ENCODE measurements at places on chromosomes 13 and 19. TPM values are rescaled to one million over a fixed set of nuclear protein-coding genes. Genes with fewer than 3 reads are reported as not detected.

PLA2G4C gene
- polyA plus RNA-seq = 13.5 TPM

MAST1 gene
- polyA plus RNA-seq = 1.1 TPM

PGLYRP2 gene
- polyA plus RNA-seq = 0.08 TPM

OLFM4 gene
- 0.27 TPM for polyA plus RNA-seq

CYP2F1 gene
- not detected for polyA plus RNA-seq

SPACA4 gene
- not detected for polyA plus RNA-seq

EDNRB gene
- polyA plus RNA-seq = 28.2 TPM

TYROBP gene
- 113 TPM for polyA plus RNA-seq

VSTM2B gene
- not detected for polyA plus RNA-seq

MYO1F gene
- polyA plus RNA-seq = 7.7 TPM

URAD gene
- not detected for polyA plus RNA-seq

CNMD gene
- polyA plus RNA-seq = not detected

All from urinary bladder (tissue), 4 donors.